ENCODE measurements at places on chromosomes 2 and 18. TPM values are rescaled to one million over a fixed set of nuclear protein-coding genes. Genes with fewer than 3 reads are reported as not detected.

The KCNJ13 gene
- total RNA-seq, result not detected

The CPO gene
- not detected for total RNA-seq

DNA sequence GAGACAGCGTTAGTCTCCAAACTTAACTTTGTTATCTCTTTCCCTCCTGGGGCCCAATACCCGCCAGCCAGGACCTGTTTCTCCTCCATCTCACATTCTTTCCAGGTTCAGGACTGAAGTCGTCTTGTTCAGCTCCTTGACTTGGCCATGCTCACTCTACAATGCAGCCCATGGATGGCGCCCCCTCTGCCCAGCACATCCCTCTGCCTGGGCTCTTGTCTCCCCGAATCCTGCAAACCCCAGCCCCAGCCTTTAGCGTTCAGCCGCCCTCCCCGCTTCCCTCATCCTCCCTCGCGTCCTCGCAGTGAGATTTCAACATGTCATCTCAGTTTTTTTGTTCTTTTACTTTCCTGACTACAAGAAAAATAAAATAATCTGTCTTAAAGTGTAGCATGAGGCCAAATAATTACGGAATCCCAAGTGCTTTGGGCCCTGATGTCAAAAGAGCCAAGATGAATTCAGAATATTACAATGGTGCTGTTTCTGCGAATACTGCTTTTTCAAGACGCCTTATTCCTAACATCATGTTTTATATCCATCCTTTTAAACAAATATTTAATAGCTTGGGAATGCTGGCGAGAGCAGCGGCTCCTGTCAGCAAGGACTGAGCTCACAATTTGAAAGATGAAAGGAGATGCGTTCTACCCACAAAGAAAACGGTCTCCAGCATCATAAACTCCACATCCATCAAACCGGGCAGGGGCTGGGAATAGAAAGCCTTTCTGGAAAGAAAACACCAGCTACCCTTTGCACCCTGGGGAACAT is 1.0 kb downstream of the FAM178B start:
- H3K4me1 ChIP-seq, result no peaks in the 10 kb centered on the region
- H3K27ac ChIP-seq, result no peak overlapping the region
- H3K36me3 ChIP-seq, result no peaks in the 10 kb centered on the region
- H3K27me3 ChIP-seq, result no peaks in the 10 kb centered on the region

The ADAM23 gene
- 0.03 TPM for total RNA-seq

- H3K27ac ChIP-seq, result no peak overlapping the region
- DNase-seq, result no peak
- no peaks in the 10 kb centered on the region for H3K27me3 ChIP-seq
- no peak overlapping the region for H3K4me3 ChIP-seq
Observed at GRCh38 chr18:70197844-70198243, 7.6 kb downstream of the RTTN start.

DNA sequence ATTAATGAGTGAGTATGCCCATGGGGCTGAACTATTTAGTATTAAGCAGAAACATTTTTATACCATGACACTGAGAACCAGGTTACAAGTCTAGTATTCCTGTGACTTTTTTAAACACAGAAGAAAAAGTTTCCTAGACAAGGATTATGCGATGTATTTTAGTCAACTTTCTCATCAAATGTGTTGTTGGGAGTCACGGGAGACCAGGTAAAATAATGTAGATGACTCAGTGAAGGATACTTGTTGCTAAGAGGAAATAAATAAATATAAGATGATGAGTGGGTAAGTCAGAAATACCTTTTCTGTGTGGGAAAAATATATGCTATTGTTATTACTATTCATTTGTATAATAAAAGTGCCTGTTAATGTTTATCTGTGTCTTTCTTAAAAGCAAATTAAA is 23.4 kb downstream of the MBD5 start:
- DNase-seq, result no peak
- no peak overlapping the region for H3K27ac ChIP-seq
- no peak overlapping the region for H3K4me3 ChIP-seq
- no peaks in the 10 kb centered on the region for H3K27me3 ChIP-seq
- peaks cover 5% of the 10 kb centered on the region for H3K36me3 ChIP-seq
- H3K4me1 ChIP-seq, result no peaks in the 10 kb centered on the region

The TMEM200C gene
- total RNA-seq, result 3.9 TPM

DNA sequence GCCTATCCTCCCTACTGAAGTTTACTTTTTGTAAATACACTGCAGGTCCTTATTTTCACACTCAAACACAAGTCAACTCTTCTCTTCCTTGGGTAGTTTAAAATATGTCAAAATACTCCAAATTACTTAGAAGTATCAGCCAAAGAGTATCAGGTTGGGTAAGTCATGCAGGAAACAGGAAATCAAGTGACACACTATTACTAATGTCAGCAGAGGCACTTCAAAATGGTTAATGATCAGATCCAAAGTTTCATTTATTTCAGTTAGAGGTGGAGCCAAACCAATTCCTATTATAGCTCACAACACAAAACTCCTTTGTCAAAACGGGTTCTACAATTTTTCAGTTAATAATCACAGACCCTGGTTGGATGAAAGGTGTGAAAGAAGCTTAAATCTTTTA is 54.2 kb downstream of the DLGAP1 start:
- H3K4me1 ChIP-seq, result no peaks in the 10 kb centered on the region
- no peak for DNase-seq
- H3K27me3 ChIP-seq, result 0 out of 2 replicates have a peak, but pooled peaks cover 2% of the 10 kb centered on the region
- H3K27ac ChIP-seq, result no peak overlapping the region

GRCh38 chr18:74982946-74983635 is 225.8 kb downstream of the PTGR3 start:
- H3K27me3 ChIP-seq, result no peaks in the 10 kb centered on the region
- H3K27ac ChIP-seq, result no peak overlapping the region
- no peak overlapping the region for H3K4me3 ChIP-seq
- no peaks in the 10 kb centered on the region for H3K36me3 ChIP-seq

The ATP6V1C2 gene
- not detected for total RNA-seq

- no peaks in the 10 kb centered on the region for H3K27me3 ChIP-seq
- H3K4me3 ChIP-seq, result no peak overlapping the region
- no peaks in the 10 kb centered on the region for H3K4me1 ChIP-seq
- no peaks in the 10 kb centered on the region for H3K36me3 ChIP-seq
- no peak for DNase-seq
Observed at GRCh38 chr18:22847867-22848451, 85.2 kb upstream of the RBBP8 start.

The RIT2 gene
- not detected for total RNA-seq

The TMEM247 gene
- not detected for total RNA-seq

DNA sequence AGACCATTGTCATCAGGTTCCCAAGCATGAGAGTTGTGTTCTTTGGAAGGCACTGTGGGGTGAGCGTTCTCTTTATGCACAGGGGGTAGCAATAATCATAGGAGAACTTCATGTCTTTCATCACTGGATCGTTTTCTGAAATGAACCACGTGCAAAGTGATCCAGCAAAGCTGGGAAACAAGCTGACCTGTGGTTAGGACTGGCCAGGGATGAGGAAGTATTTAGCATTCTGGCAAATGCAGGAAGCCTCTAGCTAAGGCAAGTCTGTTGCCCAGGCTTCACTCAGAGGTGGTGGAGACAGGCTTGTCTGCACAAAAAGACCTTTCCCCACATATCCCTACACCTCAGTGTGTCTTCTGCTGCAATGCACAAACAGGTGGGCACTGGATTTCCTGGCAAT is 58.6 kb downstream of the MMADHC start:
- no peak for DNase-seq
- no peaks in the 10 kb centered on the region for H3K27me3 ChIP-seq
- H3K36me3 ChIP-seq, result no peaks in the 10 kb centered on the region
- no peaks in the 10 kb centered on the region for H3K4me1 ChIP-seq

DNA sequence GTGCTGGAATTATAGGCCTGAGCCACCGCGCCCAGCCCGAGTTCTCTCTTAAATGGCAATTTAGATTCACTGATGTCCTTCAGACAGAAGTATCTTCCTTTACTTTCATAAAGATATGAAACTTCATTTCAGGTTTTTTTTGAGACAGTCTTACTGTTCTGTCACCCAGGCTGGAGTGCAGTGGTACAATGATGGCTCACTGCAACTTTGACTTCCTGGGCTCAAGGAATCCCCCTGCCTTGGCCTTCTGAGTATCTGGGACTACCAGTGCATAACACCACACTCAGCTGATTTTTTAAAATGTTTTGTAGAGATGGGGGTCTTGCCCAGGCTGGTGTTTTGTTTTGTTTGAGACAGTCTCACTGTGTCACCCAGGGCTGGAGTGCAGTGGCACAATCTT is 13.2 kb downstream of the ITGB1BP1 start:
- H3K4me3 ChIP-seq, result no peak overlapping the region
- no peak overlapping the region for H3K27ac ChIP-seq
- H3K36me3 ChIP-seq, result peaks cover 77% of the 10 kb centered on the region
- no peak for DNase-seq
- no peaks in the 10 kb centered on the region for H3K27me3 ChIP-seq
- no peaks in the 10 kb centered on the region for H3K4me1 ChIP-seq
